ENCODE measurements at places on chromosomes 12 and 14.

- DNase-seq, result no peak
Observed at GRCh38 chr12:105368047-105368646, 37.7 kb downstream of the C12orf75 start.

- DNase-seq, result no peak
Observed at GRCh38 chr12:32273712-32274111, 125.6 kb upstream of the FGD4 start.

DNA sequence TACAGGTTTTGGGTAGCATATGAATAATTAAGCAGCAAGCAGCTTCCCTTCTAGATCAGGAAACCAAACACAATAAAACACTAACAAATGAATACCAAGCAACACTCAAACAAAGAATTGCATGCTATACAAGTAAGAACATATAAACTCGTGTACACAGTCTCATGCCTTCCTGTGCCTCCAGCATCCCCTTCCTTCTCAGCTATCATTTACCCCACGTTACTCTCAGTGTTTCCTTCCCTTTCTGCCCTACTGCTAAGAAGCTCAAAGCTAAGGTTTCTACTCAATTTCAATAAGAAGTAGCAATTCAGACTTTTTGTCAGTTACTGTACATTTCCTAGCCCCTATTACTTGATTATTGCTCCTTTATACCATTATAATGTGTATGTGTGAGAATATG is 81.0 kb downstream of the DUSP16 start:
- DNase-seq, result no peak

DNA sequence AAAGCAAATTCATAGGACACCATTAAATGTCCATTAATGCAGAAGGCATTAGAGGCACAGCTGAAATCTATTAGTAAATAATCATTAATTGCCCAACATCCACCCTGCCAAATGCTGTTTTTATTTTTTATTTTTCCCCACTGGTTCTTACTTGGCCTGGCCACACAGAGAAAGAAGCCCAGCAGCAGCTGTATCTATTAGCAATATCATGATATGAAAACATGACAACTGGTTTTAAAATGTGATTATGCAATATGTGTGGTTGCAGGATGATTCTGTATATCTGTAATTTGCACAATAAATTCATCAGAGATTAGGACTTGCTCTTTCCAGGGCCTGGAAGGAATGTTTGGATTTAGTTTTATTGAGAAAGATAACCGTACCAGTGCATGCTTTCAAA is 44.9 kb downstream of the SIX6 start:
- no peak for DNase-seq

DNA sequence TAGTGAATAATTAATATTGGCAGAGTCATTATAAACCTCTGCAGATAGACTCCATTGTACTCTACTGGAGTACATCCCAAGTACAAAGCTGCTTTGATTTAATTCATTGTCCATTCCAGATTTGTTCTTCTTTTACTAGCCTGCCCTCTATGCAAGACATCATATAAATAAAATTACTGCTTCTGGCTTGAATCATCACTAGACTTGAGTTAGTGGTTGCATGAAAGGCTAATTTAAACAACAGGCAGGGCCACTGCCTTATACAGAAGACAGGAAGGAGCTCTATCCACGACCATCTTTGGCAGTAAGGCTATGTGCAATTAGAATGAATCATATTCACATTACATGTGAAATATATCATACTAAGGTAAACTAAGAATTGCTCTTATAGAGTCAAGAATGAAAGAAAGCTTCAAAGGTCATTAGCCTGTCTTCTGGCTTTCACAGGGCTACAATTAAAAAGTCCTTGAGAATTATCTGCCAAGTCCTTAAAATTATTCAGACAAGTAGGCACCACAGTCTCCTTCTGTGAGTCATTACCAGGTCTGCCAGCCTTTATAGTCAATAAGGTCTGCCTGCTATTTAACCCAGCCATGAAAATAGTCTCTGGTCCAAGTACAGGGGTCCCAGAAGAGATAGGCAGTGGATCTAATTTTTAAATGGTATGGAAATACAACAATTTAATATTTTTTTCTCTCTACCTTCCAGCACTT is 631.8 kb downstream of the TMTC2 start:
- no peak for DNase-seq

DNA sequence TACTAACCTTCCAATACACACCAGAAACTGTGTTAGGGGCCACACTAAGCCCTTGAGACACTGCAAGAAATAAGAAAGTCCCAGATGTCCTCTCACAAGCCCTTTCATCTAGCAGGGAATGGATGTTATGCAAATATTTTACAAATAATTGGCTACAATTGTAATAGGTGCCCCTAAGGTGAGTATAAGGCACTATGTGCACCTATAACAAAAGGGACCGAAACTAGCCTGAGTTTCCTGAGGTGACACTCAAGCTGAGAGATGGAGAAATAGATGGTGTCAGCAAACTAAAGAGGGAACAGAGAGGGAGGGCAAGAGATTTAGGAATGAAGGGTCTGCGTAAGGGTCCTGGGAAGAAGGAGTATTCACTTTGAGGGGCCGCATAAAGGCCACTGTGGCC is 212.6 kb downstream of the TTC8 start:
- DNase-seq, result no peak

DNA sequence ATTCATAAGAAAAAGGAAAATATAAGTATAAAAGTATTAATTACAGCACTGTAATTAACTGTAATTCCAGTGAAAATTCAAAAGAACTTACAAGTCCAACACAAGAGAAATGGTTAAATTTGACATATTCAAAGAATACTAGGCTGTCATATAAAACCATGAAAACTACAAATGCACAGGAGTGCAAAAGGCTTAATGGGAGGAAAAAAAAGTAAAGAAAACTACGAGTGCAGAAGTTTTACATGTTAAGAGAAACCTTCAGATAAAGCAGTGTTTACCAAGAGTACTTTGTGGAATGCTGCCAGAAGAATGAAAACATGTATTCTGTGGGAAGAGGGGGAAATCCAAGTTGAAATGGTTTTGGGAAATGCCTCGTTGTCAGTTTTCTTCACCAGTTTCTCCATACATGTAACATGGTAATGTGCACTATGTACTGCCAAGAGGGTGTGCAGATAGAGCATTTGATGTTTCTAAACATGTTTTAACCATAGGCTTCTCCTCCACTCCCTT is 9.1 kb downstream of the HEATR5A start:
- DNase-seq, result no peak

DNA sequence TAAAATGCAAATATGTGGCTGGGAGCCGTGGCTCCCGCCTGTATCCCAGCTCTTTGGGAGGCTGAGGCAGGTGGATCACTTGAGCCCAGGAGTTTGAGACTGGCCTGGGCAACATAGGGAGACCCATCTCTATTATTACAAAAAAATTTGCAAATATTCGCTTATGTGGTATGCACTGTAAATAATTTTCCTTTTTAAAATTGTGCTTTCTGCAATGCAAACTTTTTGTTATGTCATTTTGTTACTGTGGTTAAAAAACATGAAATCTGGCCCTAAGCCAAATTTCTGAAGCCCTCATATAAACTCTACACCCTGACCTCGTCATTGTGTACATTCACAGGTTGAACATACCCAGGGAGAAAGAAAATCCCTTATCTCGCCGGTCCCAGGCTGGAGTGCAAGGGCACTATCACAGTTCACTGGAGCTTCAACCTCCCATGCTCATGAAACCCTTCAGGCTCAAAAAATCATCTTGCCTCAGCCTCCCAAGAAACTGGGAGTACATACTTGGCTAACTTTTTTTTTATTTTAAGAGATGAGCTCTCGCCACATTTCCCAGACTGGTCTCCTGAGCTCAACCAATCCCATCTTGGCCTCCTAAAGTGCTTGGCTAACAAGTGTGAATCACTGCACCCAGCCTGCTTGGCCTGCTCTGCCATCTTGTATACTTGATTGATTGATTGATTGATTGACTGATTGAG is 24.7 kb downstream of the TRAPPC6B start:
- DNase-seq, result no peak

GRCh38 chr14:101878822-101879528 is 85.4 kb upstream of the DYNC1H1 start:
- no peak for DNase-seq

DNA sequence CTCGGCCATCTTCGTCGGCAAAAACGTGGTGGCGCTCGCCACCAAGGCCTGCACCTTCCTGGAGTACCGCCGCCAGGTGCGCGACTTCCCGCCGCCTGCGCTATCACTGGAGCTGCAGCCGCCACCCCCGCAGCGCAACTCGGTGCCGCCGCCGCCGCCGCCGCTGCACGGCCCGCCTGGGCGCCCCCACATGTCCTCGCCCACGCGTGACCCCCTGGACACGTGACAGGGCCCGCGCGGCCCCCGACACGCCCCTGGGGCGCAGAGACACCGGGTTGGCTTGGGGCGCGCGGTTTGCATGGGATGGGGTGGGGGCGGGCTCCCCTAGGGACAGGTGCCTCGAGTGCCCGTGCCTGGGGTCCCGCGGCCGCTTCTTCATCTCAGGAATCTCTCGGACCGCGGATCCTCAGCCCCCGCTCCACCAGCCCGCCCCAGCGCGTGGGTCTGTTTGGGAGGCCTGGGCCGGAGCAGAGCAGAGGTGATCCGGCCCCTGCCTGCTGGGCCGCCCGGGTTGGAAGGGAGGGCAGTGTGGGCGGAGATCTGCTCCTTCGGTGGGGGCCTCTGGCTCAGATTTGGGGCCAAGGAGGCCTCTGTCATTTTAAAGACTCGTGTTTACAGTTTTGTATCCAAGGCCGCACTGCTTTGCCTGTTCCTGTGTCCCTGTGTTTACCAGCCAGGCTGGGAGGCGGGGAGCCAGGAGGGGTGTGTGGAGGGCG is 3.3 kb downstream of the TMEM121 start:
- no peak for DNase-seq

DNA sequence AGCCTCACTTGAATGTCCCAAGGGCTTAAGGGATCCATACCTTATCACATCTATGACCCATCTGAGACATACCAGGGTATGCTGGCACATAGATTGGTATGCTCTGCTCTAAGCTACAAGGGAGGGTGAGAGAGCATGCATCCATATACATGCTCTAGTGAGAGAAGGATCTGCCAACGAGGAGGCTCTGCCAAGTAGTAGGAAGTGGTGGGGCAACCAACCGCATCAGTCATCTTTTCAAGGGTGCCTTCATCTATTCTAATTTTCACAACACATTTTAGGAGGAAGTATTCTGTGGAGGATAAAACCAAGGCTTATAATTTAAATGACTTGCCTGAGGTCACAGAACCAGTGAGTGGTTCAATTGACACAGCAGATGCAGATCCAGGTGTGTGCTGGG is 6.6 kb upstream of the PPM1A start:
- no peak for DNase-seq

DNA sequence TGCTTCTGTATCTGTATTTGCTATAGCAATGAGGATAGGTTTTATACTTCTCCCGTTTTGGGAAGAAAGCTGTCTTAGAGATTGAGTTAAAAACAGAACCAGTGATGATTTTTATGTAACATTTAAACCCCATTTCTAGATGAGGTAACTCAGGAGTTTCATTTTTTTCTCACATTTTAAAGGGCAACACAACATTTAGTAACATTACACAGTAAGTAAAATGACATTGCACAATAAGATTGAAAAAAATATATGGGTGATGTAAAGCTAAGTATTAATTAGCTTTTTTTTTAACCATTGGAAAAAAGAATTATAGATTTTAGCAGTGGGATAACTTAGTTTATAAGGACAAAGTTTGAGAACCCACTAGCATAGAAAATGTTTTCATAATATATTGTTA is 25.2 kb upstream of the SCFD1 start:
- DNase-seq, result no peak

DNA sequence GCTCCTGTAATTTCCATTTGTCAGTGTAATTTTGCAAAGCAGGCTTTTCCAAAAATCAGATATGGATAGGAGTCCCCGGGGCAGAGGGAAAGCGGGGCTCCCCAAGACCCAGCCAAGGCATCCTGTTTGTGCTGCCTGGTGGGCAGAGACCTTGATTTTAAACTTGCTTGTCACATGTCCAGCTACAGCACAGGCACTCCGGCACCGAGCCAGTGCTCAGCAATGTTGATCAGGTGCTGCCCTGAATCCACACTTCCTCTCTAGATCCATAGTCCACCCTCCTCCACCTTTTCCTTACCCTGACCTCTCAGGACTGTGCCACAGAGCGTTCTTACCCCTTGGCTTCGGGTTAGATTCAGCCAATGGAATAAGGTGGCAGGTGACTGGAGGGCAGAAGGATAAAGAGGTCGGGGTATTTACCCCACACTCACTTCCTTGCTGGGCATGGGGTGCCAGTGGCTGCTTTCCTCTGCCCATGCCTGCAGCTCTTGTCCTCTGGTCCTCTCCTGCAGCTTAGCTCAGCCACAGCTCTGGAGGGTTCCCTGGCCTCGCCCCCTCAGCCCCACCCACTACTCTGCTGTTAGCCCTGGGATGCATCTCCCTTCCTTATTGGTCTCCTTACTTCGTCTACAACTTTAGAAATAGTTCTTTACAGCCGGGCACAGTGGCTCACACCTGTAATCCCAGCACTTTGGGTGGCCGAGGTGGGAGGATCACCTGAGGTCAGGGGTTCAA is 80.1 kb downstream of the IRF2BPL start:
- no peak for DNase-seq

GRCh38 chr12:53868511-53868986 is 70.1 kb upstream of the HOXC13 start:
- no peak for DNase-seq

DNA sequence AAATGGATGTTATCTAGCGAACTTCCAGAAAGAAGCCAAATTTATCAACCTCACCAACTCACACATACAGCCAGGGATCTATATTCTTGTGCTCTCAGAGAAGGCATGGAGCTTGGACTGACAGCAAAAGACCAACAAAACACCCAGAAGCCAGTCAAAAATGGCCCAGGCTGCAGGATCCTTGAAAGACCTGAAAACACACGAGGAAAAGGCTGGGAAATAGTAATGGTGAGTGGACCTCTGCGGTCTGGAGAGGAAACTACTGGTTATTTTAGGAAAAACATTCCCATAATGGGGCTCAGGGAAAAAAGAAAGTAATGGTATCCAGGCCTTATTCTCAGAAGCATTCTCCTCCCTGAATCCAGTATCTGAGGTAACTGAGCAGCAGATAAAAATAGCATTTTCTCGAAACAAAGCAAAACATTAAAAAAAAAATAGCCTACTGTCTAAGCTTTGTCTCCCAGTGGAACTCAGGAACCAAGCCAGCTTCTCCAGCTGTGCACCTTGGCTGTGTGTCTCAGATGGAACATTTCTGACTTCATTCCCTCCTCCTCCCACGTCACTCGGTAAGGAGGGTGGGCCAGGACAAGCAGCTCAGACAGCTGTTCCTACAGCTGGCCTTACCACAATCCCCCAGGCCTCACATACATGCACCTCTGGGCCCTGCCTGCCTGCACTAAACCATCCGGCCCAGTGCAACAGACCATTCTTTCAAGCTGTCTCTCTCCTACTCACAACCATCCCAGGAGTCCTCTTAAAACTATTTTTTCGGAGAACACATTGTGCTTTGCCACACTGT is 249.9 kb downstream of the DAD1 start:
- no peak for DNase-seq
